ENCODE measurements at places on chromosomes 2 and 18.
A peak's percentile ranks its signal among the peaks of the same experiment; 100 is the strongest.

GRCh38 chr18:29879763-29880162, 1162.8 kb downstream of the DSC3 start:
- DNase-seq, result no peak

DNA sequence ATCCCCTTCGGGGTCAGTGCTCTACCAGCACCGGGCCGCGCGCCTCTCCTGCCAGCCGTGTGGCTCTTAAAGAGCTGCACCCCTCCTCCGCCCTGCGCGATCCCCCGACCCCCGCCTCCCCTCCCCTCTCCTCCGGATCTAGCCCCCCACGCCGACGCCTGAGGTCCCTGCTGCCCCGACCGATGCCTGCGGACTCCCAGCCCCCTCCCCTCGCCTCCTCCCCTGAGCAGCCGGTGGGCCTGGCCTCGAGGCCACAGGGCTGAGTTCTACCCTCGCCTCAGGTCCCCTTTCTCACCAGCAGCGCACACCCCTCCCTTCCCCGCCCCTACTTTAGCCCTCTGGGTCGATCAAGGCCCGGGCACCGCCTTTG, 5.8 kb upstream of the SIX3 start:
- DNase-seq, result no peak

GRCh38 chr2:15614545-15615300, 23.1 kb downstream of the DDX1 start:
- DNase-seq, result peak; percentile 34

DNA sequence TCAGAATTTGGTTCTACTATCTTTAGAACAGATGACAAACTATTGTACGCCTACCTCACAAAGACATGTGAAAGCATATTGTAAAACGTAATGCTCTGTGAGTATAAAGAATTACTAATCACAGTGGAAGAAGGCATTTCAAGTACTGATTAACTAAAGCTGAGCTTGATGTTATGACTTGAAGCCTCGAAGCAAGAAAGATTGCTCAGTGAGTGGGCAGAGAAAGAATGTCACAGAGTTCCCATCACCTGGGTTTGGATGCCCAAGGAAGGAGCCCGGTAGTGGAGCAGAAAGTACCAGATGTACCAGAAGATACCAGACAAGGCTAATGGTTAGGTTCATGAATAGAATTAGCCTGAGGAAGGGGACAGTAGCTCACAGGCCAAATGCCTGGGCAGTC, 39.5 kb upstream of the FAM110C start:
- no peak for DNase-seq

DNA sequence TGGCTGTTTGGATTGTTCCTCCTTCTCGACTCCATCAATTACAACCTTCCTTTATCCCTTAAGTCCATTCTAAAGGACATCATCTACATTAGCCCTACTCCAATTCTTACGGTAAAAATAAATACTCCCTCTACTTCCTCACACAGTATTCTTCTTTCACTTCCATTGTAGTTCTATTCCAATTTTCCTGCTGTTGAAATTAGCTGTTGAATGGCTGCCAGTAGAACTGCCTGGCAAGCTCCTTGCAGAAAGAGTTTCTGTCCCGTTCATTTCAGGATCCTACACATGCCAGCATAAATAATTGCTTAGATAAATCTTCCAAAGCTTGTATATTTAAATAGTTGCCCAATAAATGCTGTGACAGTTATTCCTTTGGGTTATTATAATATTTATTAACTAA, 459.3 kb upstream of the TRIB2 start:
- DNase-seq, result no peak

DNA sequence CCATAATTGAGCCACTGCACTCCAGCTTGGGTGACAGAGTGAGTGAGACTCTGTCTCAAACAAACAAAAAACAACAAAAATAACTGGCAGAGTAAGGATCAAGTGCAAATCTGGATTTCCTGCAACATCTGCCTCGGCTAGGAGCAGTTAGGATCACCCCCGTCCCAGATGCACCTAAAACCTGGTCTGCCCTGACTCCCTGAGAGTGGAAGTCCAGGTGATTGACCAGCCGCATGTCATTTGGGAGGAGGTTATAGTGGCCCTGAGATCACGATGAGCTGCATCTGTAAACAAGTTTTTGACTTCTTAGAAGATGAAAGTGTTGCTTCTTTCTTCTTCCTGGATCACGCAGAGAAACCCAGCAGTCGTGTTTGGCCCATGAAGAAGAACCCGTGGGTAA, 5.0 kb upstream of the ESPNL start:
- DNase-seq, result no peak

- peak; percentile 77 for DNase-seq
Observed at GRCh38 chr2:47656715-47657600, 126.0 kb upstream of the MSH6 start.

GRCh38 chr2:9739531-9739964, 103.7 kb upstream of the TAF1B start:
- DNase-seq, result no peak

- DNase-seq, result no peak
Observed at GRCh38 chr2:79799729-79800128, 286.9 kb downstream of the CTNNA2 start.

GRCh38 chr2:157782057-157782845, 93.9 kb downstream of the ACVR1 start:
- DNase-seq, result peak; percentile 55

DNA sequence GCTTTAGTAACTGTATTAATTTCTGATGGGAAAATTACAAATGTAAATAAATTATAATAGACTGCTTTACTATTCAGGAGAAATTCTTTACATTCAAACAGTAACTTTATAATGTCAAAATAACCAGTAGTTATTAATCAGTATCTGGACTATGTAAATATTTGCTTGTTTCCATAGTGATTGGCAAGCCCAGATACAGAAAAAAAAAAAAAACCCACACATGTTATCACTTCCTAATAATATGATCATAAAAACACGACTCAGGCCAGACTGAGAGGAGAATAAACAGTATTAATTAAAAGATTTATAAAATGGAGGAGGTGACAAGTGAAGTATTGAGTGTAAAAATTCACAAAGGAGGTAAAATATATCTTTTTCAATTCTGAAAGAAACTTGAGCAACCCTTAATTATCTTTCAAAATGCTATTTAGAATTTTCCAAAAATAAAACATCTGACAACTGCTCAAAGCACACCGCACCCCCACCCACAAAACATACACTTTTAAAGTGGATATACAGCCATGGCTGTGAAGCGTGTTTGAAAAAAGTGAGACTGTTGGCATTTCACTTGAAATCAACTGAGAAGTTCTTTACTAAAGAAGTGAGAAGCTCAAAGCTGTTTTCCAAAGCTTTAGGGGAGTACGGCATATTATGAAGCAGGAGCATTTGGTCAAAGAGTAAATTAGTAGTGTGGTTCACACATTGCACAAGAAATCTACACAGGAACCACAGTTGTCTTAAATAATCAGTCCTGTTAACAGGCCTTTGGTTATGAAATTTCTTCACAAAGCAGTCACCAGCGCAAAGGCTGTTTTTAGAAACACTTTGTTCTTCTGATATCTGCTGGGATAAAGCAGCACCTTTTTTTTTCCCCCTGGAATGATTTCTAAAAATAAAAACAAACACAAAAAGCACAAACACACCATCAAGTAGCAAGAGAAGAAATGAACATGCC, 475.8 kb downstream of the TXNL1 start:
- DNase-seq, result peak; percentile 23

DNA sequence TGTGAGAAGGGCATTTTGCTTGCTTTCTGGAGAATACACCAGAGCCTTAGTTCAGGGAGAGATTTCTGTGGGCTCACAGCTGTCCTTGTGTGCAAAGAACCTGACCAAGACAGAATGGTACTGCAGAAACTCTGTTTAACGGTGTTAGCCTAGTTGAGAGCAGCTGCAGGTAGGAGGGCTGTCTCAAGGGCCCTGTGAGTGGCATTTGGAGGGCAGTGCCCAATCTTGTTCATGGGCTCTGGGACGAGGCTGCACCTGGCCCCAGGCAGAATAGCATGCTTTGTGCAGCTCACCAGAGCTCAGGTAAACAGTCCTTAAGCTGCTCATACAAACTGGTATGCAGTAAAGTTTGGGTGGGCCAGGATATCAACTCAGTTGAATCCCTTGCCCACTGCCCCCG, 16.9 kb upstream of the RGPD4 start:
- DNase-seq, result no peak

DNA sequence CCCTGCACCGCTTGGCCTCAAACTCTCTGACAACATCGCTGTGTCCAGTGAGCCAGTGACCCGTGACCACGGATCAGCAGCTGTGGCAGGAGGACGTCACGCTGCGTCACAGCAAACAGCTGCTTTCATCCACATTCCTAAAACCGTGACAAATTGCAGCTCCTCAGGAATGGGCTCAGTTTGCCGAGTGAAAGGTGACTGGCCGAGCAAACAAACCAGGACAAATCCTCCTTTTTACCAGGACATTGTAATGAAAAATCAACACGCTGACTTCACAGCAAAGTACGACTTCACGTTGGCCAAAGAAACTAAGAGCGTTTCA, 57.6 kb downstream of the PXDN start:
- peak; percentile 88 for DNase-seq

DNA sequence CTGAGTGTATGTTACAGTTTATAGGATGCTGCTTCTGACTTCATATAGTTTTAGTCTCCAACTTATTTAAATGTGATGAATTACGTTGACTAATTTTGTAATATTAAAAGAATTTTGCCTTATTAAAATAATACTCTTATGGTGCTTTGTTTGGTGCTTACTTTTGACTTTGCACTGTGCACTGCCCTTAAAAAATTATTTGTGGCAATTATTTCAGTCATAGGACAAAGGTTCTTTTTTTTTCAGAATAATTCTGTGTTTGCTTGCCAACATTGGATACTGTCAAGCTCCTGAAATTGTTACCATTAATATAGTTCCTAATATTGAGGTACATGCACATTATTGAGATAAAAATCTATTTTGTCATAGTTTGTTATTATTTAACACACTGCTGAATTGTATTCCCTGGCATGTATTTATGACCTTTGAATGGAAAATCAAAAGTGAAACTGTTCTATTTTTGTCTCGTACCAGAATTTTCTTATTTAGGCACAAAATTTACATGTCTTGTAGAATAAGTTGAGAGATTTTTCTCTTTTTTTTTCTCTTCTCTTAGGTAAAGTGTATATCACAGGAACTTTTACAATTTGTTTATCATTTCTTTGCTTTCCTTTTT, 572.8 kb upstream of the KLHL29 start:
- DNase-seq, result no peak

DNA sequence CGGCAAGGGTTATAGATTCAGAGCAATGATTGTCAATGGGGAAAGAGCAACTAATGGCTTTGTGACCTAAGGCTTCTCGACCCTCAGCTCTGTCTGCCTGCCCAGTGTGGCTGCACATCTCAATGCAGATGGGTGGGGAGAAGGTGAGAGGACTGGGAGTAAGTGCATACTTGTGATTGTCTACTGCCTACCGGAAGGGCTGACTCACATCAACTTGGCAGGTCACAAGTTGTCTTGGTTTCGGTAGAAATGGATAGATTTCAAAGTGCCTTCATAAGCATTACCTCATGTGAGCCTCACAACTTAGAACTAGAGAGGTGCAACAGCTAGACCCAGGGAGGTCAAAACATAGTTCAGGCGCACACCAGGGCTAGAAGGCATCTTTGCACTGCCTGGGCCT, 29.4 kb downstream of the STAT1 start:
- DNase-seq, result peak; percentile 93

DNA sequence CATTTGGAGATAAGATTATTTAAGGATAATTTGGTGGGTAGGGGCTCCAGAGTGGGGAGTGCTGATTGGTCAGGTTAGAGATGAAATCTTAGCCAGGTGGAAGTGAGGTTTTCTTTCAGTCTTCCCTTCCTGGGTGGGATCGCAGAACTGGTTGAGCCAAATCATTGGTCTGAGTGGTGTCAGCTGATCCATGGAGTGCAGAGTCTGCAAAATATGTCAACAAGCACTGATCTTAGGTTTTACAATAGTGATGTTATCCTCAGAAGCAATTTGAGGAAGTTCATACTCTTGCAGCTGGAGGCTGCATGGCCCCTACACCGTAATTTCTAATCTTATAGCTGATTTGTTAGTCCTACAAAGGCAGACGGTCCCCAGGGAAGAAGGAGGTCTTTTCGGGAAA, 1483.4 kb upstream of the ZEB2 start:
- DNase-seq, result no peak

DNA sequence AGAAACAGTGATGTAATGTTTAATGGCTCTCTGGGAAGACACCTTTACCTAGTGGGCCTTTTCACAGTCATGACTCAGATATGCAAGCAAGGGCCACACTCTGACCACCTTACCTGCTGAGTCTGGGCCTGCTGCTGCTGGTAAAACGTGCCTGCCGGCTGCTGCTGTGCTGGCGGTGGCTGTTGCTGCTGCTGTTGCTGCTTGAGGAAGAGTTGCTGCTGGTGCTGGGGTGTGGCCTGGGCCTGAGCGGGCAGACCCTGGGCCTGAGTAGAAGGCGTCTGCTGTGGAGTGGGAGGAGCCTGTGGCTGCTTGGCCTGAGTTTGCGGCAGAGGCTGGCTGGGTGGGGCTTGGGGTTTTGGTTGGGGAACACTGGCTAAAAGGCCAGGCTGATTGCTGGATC, 81.6 kb upstream of the NFU1 start:
- no peak for DNase-seq

DNA sequence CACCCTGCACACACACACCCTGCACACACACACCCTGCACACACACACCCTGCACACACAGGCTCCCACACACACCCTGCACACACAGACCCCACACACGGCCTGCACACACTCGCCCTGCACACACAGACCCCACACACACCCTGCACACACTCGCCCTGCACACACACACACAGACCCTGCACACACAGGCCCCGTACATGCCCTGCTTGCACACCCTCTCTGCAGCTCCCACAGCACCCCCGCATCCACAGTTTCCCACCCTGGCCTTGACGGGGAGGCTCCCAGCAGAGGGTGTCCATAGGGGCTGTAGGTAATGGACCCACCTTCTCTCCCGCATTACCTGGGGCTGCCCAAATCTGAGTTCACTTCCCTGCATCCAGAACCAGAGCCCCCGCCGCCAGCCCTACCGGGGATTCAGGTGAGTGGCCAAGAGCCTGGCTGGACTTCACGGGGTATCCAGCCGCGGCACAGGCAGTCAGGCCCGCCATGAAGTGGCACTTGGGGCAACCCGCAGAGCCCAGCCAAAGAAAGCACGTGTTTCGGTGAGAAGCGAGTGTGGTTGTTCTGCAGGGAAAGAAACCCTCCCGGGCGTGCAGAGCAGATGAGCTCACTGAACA, 88.6 kb upstream of the GPC1 start:
- no peak for DNase-seq

- no peak for DNase-seq
Observed at GRCh38 chr2:178243961-178244360, 49.6 kb downstream of the OSBPL6 start.

DNA sequence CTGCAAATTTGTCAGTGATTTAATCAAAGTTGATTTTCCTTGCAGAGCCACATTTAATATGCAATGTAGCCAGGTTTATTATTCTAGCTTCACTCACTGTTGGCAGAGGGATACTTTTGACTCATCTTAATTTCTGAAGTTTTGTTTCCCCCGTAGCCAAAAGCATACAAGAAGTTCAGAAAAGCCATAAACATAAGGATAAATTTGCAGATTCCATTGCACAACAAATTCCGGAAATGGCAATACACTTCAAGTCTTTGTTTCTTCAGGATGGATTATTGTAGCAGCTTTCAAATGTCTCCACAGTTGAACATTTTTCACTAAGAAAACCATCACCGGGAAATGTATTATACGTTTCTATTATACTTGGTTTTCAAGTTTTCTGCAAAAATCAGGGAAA, 88.0 kb upstream of the ZCCHC2 start:
- no peak for DNase-seq
